Stimulated activated CD4-positive, alpha-beta T cell treated with anti-CD3 and anti-CD28 coated beads, Interleukin-4, amount 100 ng/mL, for 4 hours (primary cell): ENCODE measurements at places on chromosomes 7 and 10.

GRCh38 chr7:111198255-111198654 lies 107.3 kb downstream of the LRRN3 start:
- no peak for DNase-seq

- DNase-seq: no peak
Measured at GRCh38 chr10:110843031-110843430, 28.7 kb upstream of the PDCD4 start.

DNA sequence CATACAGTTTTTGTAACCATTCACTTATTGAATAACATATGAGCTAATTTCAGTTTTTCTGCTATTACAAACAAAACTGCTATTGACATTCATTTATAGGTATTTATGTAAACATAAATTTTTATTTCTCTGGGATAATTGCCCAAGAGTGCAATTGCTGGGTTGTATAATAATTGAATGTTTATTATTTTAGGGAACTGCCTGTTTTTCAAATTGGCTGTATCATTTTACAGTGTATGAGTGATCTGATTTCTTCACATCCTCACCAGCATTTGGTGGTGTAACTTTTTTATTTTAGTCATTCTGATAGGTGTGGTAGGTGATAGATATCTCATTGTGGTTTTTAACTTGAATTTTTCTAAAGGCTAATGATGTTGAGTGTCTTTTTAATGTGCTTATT lies 26.4 kb downstream of the KIF11 start:
- no peak for DNase-seq

DNA sequence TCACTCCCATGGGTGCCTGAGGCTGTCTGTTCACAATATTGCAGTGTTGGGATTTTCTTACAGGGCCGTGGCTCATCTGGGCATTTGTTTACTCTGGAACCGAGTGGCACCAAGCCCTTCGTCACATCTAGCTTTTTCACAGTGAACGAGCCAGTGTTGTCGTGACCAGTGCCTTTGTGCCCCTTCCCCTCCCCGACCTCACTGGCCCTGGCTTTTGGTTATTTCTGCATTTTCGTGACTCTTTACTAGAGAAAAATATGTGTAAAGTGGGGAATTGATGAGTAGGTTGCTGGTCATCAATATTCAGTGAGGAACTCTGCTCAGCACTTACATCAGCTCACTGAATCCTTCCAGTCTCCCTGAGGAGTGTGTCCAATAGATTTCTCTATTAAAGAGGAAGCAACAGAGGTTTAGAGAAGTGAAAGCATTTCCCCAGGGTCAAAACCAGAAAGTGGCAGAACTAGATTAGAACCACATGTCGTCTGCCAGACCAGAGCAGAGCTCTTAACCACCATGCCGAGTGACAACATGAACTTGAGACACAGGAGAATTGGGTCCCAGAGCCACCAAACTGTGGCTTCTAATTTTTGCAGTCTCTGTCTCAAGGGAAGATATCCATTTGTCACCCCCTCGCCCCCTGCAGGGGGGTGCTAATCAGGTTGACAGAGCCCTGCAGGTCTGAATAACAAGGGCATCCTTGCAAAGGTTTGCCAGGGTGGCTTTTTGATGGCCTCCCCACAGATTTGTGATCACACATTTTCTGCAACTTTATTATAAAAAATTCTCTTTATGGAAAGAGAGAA lies 125.3 kb downstream of the CHN2 start:
- no peak for DNase-seq

- no peak for DNase-seq
Measured at GRCh38 chr10:52642208-52642607, 130.4 kb downstream of the MBL2 start.
